ENCODE measurements at places on chromosomes 3 and 15.
A peak's percentile ranks its signal among the peaks of the same experiment; 100 is the strongest.

GRCh38 chr15:86002444-86002843 is 77.2 kb upstream of the AGBL1 start:
- no peak for DNase-seq

- DNase-seq: no peak
These were observed 4.1 kb downstream of the VGLL3 start for GRCh38 chr3:86986671-86987420.

DNA sequence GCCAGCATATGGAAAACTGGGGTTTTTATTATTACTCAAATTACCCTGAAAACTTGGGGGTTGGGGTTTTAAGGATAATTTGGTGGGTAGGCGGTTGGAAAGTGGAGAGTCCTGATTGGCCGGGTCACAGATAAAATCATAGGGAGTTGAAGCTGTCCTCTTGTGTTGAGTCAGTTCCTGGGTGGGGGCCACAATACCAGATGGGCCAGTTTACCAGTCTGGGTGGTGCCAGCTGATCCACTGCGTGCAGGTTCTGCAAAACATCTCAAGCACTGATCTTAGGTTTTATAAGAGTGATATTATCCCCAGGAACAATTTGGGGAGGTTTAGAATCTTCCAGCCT is 4.9 kb upstream of the ZNF662 start:
- DNase-seq: no peak

- DNase-seq: no peak
These were observed 13.7 kb upstream of the PRKCD start for GRCh38 chr3:53147151-53147902.

GRCh38 chr3:184373422-184373821 is 4.6 kb downstream of the THPO start:
- DNase-seq: no peak

DNA sequence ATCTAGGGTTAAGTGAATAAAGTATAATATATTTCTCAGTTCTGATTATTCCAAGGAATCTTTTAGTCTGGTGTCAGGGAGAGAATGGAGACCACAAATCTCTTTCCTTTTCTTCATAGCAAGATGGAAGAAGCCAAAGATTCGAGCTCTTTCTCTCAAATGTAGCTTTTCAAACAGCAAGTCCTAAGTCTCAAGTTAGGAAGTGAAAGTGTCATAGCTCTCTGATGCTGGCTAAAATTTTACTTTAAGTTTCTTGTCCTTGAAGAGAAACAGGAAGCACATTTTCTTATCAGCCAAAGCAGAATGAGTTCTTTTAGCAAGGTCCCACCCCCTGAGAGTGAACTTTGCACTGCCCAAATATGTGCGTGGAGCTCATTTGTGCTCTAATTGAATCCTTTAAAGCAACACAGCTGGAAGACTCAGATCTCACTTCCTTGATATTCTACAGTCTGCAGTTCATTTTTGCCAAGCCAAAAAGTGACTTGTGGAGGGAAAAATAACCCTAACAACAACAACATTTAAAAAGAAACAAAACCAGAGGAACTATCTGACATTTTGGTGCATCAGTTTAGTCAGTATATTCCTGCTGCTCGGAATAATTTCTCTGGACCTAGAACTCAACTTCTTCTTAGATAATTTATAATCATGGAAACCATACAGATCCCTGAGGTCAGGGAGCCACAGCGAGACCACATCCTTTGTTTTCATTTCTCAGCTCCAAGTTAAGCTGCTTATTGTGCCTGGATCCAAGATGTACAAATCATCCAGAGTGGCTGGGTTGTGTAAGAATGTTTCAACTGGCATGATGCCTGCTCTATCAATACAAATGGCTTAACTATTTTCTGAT is 238.7 kb upstream of the P2RY1 start:
- no peak for DNase-seq

GRCh38 chr15:23422946-23423708 is 23.9 kb downstream of the GOLGA6L2 start:
- DNase-seq: no peak

DNA sequence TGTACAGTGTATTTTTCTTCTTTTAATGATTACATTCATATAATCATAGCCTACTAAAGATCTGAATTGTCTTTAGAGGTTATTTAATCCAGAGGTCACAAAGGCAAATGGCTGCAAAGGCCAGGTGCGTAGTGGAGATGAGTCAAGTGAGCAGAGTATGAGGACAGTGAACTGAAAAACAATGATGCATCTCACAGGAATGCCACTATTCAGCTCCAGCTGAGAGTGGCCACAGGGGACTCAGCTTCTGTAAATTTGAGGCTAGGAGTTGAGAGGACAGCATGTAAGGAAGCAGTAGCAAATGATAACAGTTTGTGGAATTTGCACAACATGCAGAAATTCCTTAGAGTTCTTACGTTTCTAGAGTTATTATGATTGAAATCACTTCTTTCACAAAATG is 50.4 kb downstream of the COL6A5 start:
- no peak for DNase-seq

GRCh38 chr15:40338041-40338657 is 2.6 kb downstream of the CCDC9B start:
- peak; percentile 82 for DNase-seq

DNA sequence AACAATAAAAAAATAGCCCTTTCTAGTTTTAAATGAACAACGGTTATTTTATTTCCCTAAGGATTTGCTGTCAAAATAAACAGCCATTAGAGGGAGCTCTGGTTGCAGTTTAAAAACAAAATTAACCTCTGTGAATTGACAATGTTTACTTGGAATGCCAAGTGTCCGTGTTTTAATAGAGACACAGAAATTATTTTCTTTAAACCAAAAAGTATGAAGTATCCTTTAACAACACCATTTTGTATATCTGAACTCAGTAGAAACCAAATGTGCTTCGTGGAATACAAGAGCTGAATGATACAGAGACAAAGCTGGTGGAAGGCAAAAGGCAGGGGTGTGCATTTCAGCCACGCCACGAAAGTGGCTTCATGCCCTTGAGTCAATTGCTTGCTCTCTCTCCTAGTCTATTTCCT is 74.4 kb downstream of the MOBP start:
- no peak for DNase-seq

- DNase-seq: no peak
These were observed 72.2 kb downstream of the KLF13 start for GRCh38 chr15:31398677-31399301.

GRCh38 chr15:92411256-92411655 is 17.6 kb downstream of the ST8SIA2 start:
- DNase-seq: no peak

DNA sequence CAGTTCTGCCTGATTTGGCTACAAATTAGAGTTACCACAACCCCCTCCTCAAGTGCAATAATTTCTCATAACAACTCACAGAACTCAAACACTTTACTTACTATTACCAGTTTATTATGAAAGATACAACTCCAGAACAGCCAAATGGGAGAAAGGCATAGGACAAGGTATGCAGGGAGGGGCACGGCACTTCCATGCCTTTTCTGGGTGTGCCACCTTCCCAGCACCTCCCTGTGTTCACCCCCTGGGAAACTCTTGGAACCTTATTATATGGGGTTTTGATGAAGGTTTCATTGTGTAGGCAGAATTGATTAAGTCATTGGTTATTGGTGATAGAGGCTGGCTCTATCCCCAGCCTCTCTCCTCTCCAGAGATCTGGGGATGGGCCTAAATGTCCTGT is 66.6 kb upstream of the RAP2B start:
- DNase-seq: no peak

- no peak for DNase-seq
These were observed 16.4 kb downstream of the PLEKHO2 start for GRCh38 chr15:64858021-64858575.

- no peak for DNase-seq
These were observed 39.9 kb upstream of the ULK4 start for GRCh38 chr3:42001777-42002176.

GRCh38 chr15:50970524-50970923 is 62.0 kb downstream of the AP4E1 start:
- no peak for DNase-seq

- DNase-seq: no peak
These were observed 16.8 kb upstream of the PLA2G4E start for GRCh38 chr15:42037656-42038055.

- no peak for DNase-seq
These were observed 21.6 kb downstream of the PLA2G4B start for GRCh38 chr15:41860049-41860828.

DNA sequence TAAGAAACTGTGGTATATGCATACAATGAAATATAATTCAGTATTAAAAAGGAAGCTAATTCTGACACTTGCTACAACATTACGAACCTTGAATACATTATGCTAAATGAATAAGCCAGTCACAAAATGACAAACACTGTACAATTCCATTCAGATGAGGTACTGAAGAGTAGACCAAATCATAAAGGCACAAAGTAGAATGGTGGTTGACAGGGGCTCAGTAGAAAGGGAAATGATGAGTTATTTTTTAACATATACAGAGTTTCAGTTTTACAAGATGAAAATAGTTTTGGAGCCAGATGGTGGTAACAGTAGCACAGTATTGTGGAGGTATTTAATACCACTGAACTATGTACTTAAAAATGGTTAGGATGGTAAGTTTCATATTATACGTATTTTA is 254.6 kb upstream of the RBMS3 start:
- DNase-seq: no peak

GRCh38 chr3:7630925-7631324 is 770.0 kb downstream of the GRM7 start:
- DNase-seq: no peak

DNA sequence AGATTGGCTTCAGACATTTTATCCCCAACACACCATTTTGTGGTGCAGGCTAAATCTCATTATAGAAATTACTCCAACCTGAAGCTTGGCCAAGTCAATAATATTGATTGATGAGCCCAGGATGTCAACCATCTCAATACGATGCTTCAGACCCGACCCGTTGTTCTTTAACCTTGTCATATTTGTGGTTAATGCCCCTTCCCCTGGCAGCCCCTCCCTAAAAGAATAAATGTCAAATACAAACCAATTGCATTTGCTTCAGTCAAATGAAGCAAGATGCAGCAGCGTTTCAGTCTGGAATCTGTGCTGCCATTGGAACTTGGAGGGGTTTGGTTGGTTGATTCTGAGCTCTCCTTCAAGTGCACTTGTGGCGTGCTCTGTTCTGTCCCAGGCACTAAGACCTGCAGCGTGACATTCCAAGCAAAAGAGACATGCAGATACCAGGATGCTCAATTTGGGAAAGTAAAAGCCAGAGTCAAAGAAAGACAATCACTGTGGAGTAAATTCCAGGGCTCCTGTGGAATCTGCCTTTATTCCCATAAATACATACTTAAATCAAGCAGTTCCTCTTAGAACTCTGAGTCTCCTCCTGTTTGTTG is 23.8 kb upstream of the PSMD6 start:
- no peak for DNase-seq

DNA sequence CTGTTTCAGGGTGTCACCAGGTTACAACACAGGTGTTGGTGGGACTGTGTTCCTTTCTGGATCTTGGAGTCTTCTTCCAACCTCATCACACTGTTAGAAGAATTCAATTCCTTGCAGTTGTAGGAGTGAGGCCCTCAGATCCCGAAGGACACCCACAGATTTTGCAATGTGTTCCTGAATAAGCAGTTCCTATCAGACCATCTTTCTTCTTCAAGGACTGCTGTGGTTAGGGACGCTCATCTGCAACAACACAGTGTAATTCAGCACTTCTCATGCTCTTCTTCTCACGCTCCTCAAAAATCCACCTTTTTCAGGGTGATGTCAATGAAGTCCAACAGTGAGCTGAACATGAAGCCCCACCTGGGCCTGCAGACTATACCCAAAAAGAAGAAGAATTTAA is 18.8 kb downstream of the TM2D3 start:
- no peak for DNase-seq

- no peak for DNase-seq
These were observed 106.7 kb downstream of the GHSR start for GRCh38 chr3:172341482-172342059.

GRCh38 chr15:98169551-98169950 is 209.0 kb downstream of the ARRDC4 start:
- no peak for DNase-seq

DNA sequence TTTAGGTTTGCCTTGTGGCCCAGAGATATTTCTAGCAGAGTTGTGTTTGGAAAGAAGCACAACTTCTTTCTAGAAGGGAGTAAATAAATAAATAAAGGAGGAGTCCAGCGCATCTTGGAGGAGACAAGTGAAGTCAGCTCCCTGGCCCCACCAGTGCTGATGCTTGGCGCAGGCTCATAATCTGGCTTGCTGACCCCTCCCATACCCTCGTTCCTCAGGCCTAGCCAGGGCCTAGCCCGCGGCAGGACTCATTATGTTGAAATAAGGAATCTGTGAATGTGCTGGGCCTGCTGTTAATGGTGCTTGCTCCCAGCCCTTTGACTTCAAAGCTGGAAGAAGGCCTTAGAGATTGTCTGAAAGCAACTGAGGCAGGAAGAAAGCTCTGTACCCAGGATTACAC is 3.1 kb downstream of the ZNF710 start:
- DNase-seq: no peak

- DNase-seq: no peak
These were observed 73.4 kb downstream of the SCN5A start for GRCh38 chr3:38576131-38576525.

DNA sequence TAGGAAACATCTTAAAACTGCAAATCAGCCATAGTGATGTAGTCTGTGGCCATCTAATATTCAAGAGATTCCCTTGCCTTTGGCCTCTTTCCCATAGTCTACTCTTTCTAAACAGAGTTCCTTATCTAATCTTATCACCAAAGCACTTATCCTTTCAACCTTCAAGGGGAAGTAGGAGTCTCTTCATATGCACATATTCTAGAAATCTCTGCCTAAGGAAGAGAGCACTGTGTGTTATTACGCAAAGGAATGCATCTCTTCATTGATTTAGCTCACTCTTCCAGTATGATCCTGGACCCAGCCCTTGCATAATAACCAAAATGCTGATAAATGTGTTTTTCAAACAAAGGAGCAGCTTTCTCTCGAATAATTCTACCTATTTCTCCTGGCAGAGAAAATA is 253.7 kb upstream of the TPRG1 start:
- no peak for DNase-seq

GRCh38 chr15:39310633-39311032 is 270.2 kb upstream of the THBS1 start:
- no peak for DNase-seq

GRCh38 chr3:13012221-13012691 is 61.0 kb downstream of the IQSEC1 start:
- peak; percentile 29 for DNase-seq

GRCh38 chr15:73784291-73784690 is 31.1 kb upstream of the INSYN1 start:
- no peak for DNase-seq

DNA sequence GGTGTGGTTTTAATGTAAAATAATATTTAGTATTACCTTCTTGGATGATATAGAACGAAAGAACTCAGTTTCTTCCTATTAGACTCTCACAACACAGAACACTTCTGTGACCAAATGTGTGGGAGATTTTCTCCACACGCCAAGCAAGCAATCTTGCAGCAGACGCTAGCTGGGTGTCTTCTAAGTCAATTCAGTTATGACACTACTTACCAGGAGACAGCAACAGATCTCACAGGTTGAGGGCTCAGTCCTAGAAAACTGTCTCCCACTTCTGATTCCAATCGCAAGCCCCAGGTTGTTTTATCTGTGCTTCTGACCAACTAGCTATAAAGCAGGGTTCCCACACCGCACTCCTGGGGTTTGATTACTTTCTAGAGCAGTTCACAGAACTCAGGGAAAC is 41.2 kb downstream of the HERC1 start:
- DNase-seq: no peak
